ENCODE measurements at places on chromosomes 7 and 10. TPM values are rescaled to one million over a fixed set of nuclear protein-coding genes. Genes with fewer than 3 reads are reported as not detected.

The NUDT13 gene
- total RNA-seq: 1.1 TPM

The WNT8B gene
- not detected for total RNA-seq

The NKX1-2 gene
- total RNA-seq: not detected

The LRRTM3 gene
- total RNA-seq: 0.20 TPM

The TAC1 gene
- 0.35 TPM for total RNA-seq

The CLCN1 gene
- not detected for total RNA-seq

The C10orf143 gene
- 4.7 TPM for total RNA-seq

The MKI67 gene
- 0.31 TPM for total RNA-seq

The ZNF32 gene
- total RNA-seq: 59.8 TPM

The NME8 gene
- total RNA-seq: not detected

The HMX2 gene
- not detected for total RNA-seq

The NRG3 gene
- not detected for total RNA-seq

The SPDYE9 gene
- not detected for total RNA-seq

The CLDN15 gene
- 4.4 TPM for total RNA-seq

The CUBN gene
- 0.37 TPM for total RNA-seq

The NKX2-3 gene
- total RNA-seq: not detected

The CADPS2 gene
- 117 TPM for total RNA-seq

The GNGT1 gene
- not detected for total RNA-seq

The ZNF487 gene
- total RNA-seq: 5.1 TPM

The FIS1 gene
- 238 TPM for total RNA-seq

The CDC14C gene
- total RNA-seq: not detected

The INSYN2A gene
- total RNA-seq: 0.40 TPM

The CPA5 gene
- not detected for total RNA-seq

The KAZALD1 gene
- 1.2 TPM for total RNA-seq

The AMPH gene
- total RNA-seq: 2.3 TPM

The ARMH3 gene
- 13.1 TPM for total RNA-seq

The WDR91 gene
- total RNA-seq: 25.4 TPM

The OR2A42 gene
- 0.16 TPM for total RNA-seq

The UCN3 gene
- not detected for total RNA-seq

The PRSS1 gene
- total RNA-seq: not detected

The LLCFC1 gene
- total RNA-seq: not detected

The CALCR gene
- not detected for total RNA-seq

The NFKB2 gene
- total RNA-seq: 22.6 TPM

The ABCC2 gene
- 0.46 TPM for total RNA-seq

The ZNF488 gene
- total RNA-seq: not detected

The KCND2 gene
- 0.93 TPM for total RNA-seq

The ALOX5 gene
- 18.4 TPM for total RNA-seq

The NFE2L3 gene
- 1.4 TPM for total RNA-seq

The FAM131B gene
- 1.6 TPM for total RNA-seq

The NPSR1 gene
- not detected for total RNA-seq

The PLAU gene
- total RNA-seq: 7.7 TPM

The EPHA1 gene
- total RNA-seq: not detected

The HKDC1 gene
- total RNA-seq: 0.27 TPM

The DNAJC1 gene
- total RNA-seq: 80.3 TPM

The UNC5B gene
- 2.2 TPM for total RNA-seq

The PSD gene
- total RNA-seq: 30.6 TPM

The SPRN gene
- 0.35 TPM for total RNA-seq

The FAM13C gene
- total RNA-seq: 26.9 TPM

The GIGYF1 gene
- 27.9 TPM for total RNA-seq

The ELAPOR2 gene
- total RNA-seq: 19.9 TPM

The C10orf53 gene
- total RNA-seq: not detected

The RNF32 gene
- 0.67 TPM for total RNA-seq

The RSPH10B2 gene
- not detected for total RNA-seq

The SP8 gene
- total RNA-seq: not detected

The CELF2 gene
- total RNA-seq: 101 TPM

The BEND7 gene
- total RNA-seq: 21.6 TPM

The MEOX2 gene
- 6.2 TPM for total RNA-seq

The MYH16 gene
- total RNA-seq: not detected

The LMBR1 gene
- total RNA-seq: 56.8 TPM
